ENCODE measurements at places on chromosomes 7 and 10. TPM values are rescaled to one million over a fixed set of nuclear protein-coding genes. Genes with fewer than 3 reads are reported as not detected.
A peak's percentile ranks its signal among the peaks of the same experiment; 100 is the strongest.

Gene TAS2R41
- total RNA-seq: not detected

Gene CALML5
- not detected for total RNA-seq

Gene NUDT1
- total RNA-seq: 92.6 TPM

Gene CCL26
- total RNA-seq: not detected

Gene KIF11
- 47.8 TPM for total RNA-seq

Gene SLC26A5
- not detected for total RNA-seq

Gene KCNH2
- total RNA-seq: 1.8 TPM

DNA sequence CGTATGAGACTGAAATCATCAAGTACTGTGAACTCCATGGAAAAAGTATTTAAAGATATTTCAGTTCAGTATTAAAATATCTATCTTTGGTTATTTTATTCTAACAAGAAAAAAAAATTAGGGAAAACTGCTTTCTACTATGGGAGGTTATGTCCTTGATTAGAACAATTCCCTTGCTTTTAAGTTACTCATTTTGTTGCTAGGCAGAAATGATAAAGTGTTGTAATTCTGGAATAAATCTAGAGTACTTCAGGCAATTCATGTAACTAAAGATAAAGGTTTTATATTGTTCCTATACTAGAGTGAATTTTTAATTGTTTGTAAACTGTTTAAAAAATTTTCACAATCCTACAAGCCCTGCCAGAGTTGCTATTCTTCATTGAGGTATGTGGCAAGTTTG is 92.0 kb downstream of the BBS9 start:
- no peaks in the 10 kb centered on the region for H3K36me3 ChIP-seq
- H3K27ac ChIP-seq: no peak overlapping the region
- H3K27me3 ChIP-seq: no peaks in the 10 kb centered on the region
- no peak overlapping the region for H3K4me3 ChIP-seq

DNA sequence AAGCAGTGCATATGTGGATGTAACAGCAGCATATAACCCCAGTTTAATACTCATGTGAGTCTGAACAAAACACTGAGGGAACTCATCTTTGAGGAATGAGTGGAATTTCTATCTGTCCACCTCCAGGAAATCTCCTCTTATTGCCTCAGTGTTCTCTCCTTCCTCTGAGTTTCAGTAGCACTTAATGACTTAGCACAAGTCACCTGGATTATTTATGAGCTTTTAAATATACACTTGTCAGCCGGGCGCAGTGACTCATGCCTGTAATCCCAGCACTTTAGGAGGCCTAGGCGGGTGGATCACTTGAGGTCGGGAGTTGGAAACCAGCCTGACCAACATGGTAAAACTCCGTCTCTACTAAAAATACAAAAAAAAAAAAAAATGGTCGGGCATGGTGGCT is 4.3 kb downstream of the LRRC20 start:
- no peaks in the 10 kb centered on the region for H3K36me3 ChIP-seq
- H3K4me3 ChIP-seq: no peak overlapping the region
- H3K4me1 ChIP-seq: peaks cover 55% of the 10 kb centered on the region

DNA sequence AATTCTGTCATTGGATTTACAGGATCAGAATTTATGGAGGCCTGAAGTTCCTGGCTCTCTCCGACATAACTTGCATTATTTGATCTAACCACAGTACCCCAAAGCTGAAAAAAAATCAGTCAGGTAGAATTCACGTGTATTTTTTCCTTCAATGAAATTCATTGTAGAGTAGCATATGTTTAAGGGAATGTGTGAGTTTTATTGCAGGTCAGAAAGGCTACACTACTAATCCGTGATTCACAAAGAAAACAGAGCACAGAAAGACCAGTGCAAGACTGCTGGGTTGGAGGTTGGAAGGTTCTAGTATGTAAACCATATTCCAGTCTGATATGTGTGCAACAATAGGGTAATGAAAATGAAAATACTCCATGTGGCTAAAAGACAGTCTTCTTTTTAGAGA is 247.0 kb upstream of the FERD3L start:
- H3K27ac ChIP-seq: peak overlapping the region; percentile 67
- peak; percentile 70 for DNase-seq
- peaks cover 11% of the 10 kb centered on the region for H3K4me1 ChIP-seq
- no peak overlapping the region for H3K4me3 ChIP-seq

DNA sequence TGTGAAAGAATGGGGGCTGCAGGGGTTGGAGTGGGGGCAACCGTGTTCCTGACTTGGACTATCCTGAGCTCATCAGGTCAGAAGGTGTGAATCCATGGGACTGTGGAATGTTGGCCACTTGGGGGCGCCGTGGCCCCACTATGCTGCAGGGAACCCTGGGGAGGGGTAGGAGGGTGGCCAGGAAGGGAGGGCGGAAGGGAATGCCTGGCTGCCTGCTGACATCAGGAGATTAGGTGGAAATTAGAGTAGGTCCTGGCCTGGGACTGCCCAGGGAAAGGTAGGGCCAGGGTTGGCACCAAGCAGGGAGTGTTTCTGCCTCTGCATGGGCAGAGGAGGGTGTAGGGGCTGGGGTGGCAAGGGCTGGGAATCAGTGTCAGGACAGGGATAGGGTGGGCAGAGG is 65.8 kb upstream of the PRSS58 start:
- no peaks in the 10 kb centered on the region for H3K27me3 ChIP-seq
- H3K36me3 ChIP-seq: no peaks in the 10 kb centered on the region
- no peaks in the 10 kb centered on the region for H3K4me1 ChIP-seq
- DNase-seq: no peak
- H3K27ac ChIP-seq: no peak overlapping the region
- H3K4me3 ChIP-seq: no peak overlapping the region

DNA sequence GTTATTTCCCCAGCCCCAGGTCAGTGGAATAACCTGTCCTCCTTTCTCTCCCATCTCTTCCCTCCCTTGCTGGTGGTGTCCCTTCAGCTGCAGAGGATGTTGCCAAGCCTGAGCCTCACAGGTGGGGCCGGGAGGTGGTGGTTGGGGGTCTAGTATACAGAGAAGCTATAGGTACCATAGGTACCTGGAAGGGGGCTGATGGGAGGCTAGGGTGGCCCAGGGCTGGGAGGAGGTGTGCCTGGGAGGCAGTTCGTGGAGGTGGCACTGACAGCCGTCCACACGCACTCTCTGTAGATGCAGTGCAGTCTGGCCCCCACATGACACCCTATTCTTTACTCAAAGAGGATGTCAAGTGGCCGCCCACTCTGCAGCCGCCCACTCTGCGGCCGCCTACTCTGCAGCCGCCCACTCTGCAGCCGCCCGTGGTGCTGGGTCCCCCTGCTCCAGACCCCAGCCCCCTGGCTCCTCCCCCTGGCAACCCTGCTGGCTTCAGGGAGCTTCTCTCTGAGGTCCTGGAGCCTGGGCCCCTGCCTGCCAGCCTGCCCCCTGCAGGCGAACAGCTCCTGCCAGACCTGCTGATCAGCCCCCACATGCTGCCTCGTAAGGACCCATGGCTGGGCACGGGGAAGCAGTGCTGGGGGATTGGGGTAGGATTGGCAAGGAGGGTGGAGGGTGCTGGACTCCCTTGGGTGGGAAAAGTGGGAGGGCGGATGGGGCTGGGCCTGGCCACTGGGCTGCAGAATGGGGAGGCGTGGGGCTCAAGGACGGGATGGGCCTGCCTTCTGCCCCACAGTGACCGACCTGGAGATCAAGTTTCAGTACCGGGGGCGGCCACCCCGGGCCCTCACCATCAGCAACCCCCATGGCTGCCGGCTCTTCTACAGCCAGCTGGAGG is 9.5 kb downstream of the IRF5 start:
- H3K4me1 ChIP-seq: no peaks in the 10 kb centered on the region
- H3K4me3 ChIP-seq: no peak overlapping the region
- DNase-seq: no peak
- no peak overlapping the region for H3K27ac ChIP-seq

- DNase-seq: no peak
- peak overlapping the region; percentile 68 for H3K4me3 ChIP-seq
- peaks cover 5% of the 10 kb centered on the region for H3K27me3 ChIP-seq
- H3K27ac ChIP-seq: peak overlapping the region; percentile 83
These were observed 9.8 kb upstream of the GRB10 start for GRCh38 chr7:50792342-50793119.

- H3K27ac ChIP-seq: no peak overlapping the region
- H3K4me1 ChIP-seq: no peaks in the 10 kb centered on the region
These were observed 32.6 kb downstream of the IKZF1 start for GRCh38 chr7:50336894-50337703.

DNA sequence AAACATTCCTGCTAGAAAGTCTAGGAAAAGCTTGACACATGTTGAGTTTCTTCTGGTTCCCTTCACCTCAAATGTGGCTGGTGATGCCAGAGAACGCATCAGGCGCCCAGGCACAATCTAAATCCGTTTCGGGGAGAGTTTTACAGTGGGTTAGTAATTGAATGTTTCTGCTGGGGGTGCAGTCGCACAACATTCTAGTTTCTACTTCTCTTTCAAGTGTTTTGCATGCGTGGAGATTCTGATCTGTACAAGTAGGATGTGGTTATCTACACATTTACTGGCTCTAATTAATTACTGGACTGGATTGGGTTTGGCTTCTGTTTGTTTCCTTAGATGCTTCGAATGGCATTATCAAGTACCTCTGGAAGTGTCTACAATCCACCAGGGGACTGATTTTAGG is 173.8 kb downstream of the TMEM26 start:
- no peak overlapping the region for H3K4me3 ChIP-seq
- DNase-seq: no peak

DNA sequence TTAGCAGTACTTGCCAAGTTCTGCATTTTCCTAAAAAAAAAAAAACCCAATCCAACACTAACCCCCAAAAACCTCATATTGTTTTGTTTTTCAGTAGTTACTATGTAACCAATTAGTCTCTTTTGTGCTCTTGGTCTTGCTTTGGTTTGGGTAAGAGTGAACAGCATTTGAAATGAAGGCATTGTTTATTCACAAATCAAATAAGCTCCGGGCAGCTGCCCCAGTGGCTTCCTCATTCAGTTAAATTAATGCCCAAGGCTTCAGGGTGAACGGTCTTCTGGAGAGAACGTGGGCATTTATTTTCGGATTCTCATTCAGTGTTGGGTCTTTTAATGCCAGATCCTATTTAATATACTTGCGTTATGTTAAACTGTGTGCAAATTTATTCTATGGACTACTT is 108.7 kb downstream of the GFRA1 start:
- no peaks in the 10 kb centered on the region for H3K36me3 ChIP-seq
- no peak overlapping the region for H3K27ac ChIP-seq
- no peak overlapping the region for H3K4me3 ChIP-seq
- DNase-seq: no peak
- H3K4me1 ChIP-seq: no peaks in the 10 kb centered on the region
- no peaks in the 10 kb centered on the region for H3K27me3 ChIP-seq

- no peak overlapping the region for H3K27ac ChIP-seq
- no peaks in the 10 kb centered on the region for H3K4me1 ChIP-seq
- H3K27me3 ChIP-seq: no peaks in the 10 kb centered on the region
- DNase-seq: no peak
- no peak overlapping the region for H3K4me3 ChIP-seq
These were observed 251.4 kb downstream of the MAD1L1 start for GRCh38 chr7:1981201-1981877.

DNA sequence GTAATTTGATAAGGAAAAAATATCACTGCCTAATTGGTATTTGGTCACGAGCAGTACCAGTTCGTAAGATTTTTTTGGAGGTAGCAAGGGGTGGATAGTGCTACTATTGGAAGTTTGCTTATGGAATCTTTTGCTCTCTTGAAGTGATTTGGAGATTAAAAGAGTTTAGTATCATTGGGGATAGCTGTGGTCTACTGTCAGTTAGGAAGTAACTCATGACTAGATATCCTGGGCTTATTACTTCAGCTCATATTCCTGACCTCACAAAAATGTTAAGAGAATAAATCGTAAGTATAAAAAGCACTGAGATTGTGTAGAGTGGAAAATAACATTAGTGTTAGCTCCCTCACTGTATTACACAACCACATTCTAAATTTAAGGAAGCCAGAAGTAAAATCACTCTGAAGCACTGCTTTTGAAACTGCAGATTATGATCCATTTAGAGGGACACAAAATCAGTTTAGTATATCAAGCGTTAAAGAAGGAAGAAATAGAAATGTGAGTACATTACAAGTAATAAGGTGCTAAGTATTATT is 22.6 kb downstream of the SGPL1 start:
- no peak overlapping the region for H3K4me3 ChIP-seq
- no peaks in the 10 kb centered on the region for H3K36me3 ChIP-seq
- no peak overlapping the region for H3K27ac ChIP-seq
- no peaks in the 10 kb centered on the region for H3K27me3 ChIP-seq
- DNase-seq: no peak
- no peaks in the 10 kb centered on the region for H3K4me1 ChIP-seq

DNA sequence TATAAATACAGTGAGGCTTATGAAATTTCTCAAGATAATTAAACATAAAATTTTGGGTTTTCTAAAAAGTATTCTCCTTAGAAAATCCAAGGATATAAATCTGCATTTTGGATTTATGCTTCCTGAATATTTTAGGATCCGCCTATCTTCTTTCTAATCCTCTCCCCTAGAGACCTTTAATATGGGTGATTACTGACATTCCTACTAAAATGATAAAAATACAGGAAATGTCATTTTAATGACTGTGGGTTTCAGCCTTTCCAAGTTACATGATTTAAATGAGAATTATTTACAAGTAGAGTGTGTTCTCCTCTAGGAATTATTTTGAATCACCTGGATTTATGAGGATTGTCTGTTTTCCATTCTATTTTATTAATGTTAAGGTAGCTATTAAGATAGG is 150.4 kb downstream of the C7orf25 start:
- H3K36me3 ChIP-seq: no peaks in the 10 kb centered on the region
- no peak overlapping the region for H3K4me3 ChIP-seq
- H3K27ac ChIP-seq: no peak overlapping the region
- no peak for DNase-seq

DNA sequence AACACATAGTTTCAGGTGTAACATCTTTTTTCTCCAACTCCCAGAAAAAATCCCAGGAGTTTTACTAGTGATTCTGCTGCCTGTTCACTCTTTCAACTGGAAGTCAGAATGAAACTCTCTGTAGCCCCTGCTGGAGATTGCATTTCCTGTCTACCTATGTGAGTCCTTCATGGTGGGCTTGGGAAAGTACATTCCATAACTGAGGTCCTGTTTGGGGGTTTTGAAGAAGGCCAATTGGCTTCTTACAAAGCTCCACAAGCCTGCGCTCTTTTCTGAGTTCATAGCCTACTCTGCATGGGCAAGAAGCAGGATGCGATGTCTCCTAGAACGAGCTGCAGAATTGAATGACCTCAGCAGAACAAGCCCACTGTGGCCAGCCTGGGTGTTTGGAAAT is 86.7 kb downstream of the LYZL2 start:
- H3K4me1 ChIP-seq: no peaks in the 10 kb centered on the region
- H3K27ac ChIP-seq: no peak overlapping the region
- H3K36me3 ChIP-seq: no peaks in the 10 kb centered on the region
- no peaks in the 10 kb centered on the region for H3K27me3 ChIP-seq
- H3K4me3 ChIP-seq: no peak overlapping the region

GRCh38 chr10:3442451-3442990 is 269.9 kb upstream of the PITRM1 start:
- no peak overlapping the region for H3K4me3 ChIP-seq
- H3K27me3 ChIP-seq: no peaks in the 10 kb centered on the region
- no peak overlapping the region for H3K27ac ChIP-seq
- no peaks in the 10 kb centered on the region for H3K36me3 ChIP-seq

GRCh38 chr7:156380261-156380660 is 260.3 kb upstream of the RNF32 start:
- no peaks in the 10 kb centered on the region for H3K36me3 ChIP-seq
- H3K27ac ChIP-seq: no peak overlapping the region
- no peak for DNase-seq
- H3K4me1 ChIP-seq: no peaks in the 10 kb centered on the region
- peaks cover 9% of the 10 kb centered on the region for H3K27me3 ChIP-seq
